ENCODE measurements at places on chromosomes 16 and 17. TPM values are rescaled to one million over a fixed set of nuclear protein-coding genes. Genes with fewer than 3 reads are reported as not detected.

DNA sequence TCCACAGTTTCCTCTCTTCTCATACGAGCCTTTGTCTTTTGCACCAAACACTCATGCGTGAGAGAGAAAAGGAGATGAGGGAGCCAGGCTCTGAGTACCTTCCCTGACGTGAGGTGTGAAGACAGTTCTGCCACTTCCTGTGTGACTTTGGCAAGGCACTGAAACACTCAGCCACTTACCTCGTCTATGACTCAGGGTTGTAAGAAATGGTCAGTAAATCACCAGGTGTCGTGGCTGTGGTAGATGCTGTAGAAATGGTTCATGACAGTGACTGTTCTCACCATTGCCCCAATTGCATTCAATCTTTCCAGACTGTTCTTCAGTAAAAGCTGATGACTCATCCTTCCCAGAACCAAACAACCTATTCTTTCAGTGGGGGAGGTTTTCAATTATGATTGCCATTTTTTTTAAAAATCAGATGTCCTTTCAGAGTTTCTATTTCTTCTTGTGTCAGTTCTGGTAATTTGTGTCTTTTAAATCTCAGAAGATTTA, 49.2 kb upstream of the CBFA2T3 start:
- peak overlapping the region; percentile 66 for H3K27ac ChIP-seq
- no peaks in the 10 kb centered on the region for H3K36me3 ChIP-seq

GRCh38 chr16:72142476-72142875, 29.5 kb downstream of the PMFBP1 start:
- no peaks in the 10 kb centered on the region for H3K27me3 ChIP-seq
- H3K27ac ChIP-seq = no peak overlapping the region
- no peak overlapping the region for H3K4me3 ChIP-seq
- DNase-seq = no peak
- no peaks in the 10 kb centered on the region for H3K4me1 ChIP-seq
- H3K36me3 ChIP-seq = no peaks in the 10 kb centered on the region

DNA sequence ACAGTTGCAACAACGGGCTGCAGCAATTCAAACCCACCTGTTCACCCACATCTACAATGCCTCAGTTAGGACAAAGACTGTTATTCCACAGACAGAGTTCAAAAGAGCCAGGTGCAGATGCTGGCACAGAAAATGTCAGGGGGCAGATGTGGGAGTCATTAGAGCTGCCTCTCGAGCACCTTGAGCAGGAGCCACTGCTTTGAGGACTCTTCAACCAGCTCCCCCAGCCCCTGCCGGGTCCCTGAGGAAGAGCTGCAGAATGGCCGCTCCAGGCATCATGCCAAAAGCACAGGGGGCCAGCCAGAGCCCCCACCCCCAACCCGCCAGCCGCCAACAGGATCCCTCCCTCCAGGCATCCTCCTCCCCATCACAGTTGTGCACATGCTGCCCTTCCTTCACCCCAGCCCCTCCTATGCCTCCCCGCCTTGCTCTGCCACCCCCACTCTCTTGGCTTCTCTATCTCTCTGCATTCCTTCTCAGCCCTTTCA, 20.8 kb downstream of the C17orf67 start:
- no peak overlapping the region for H3K4me3 ChIP-seq
- H3K36me3 ChIP-seq = peaks cover 3% of the 10 kb centered on the region
- H3K4me1 ChIP-seq = no peaks in the 10 kb centered on the region
- H3K27ac ChIP-seq = no peak overlapping the region

- H3K4me1 ChIP-seq = peaks cover 45% of the 10 kb centered on the region
- no peak within 1 kb of the TSS for H3K27ac ChIP-seq
- peak within 1 kb of the TSS; percentile 62 for H3K4me3 ChIP-seq
- no peaks in the 10 kb centered on the region for H3K36me3 ChIP-seq
These were observed at the start of gene GLIS2 for GRCh38 chr16:4315186-4316107. Gene GLIS2, plus strand, starts transcription at chr16:4316067. Its CDS starts 16,214 bp downstream, at chr16:4332281.

- DNase-seq = no peak
- H3K27ac ChIP-seq = no peak overlapping the region
- no peaks in the 10 kb centered on the region for H3K4me1 ChIP-seq
- no peaks in the 10 kb centered on the region for H3K36me3 ChIP-seq
- H3K4me3 ChIP-seq = no peak overlapping the region
- H3K27me3 ChIP-seq = no peaks in the 10 kb centered on the region
These were observed 62.0 kb downstream of the FOXL1 start for GRCh38 chr16:86640265-86640843.

DNA sequence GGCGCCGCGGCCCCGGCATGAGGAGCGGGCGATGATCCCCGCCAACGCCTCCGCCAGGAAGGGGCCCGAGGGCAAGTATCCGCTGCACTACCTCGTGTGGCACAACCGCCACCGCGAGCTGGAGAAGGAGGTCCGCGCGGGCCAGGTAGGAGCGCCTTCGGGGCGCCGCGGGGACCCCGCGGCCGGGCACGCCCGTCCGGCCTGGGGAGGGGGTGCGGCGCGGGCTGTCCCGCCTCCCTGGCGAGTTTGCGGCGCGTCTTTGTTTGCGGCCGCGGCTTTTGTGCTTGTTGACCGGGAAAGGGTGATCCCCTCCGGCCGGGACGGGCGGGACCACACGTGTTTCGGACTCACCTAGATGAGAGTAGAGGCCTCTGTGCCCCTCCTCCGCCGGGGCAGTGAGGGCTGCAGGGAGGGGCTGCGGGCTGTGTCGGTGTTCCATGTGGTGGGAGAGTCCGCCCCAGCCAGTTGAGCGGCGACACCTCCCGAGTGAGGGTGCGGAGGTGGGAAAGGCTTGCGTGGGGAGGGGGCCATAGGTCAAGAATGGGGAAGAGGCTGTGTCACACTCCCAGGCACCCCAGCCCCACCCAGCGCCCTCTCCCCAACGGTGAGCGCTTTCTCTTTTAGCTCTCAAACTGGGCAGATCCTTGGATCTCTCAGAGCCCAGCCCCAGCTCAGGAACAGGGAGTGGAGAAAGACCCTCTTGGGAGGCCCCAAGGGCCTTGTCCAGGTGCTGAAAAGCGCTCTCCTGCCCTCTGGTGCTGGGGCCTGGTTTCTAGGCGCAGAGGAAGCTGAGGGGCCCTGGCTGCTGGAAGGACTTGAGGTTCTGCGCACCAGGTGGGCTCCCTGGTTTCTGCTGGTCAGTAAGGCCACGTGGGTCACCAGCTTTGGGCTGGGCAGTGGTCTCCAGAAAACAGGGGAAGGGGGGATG, 923 bp downstream of the ANKRD13B start:
- no peaks in the 10 kb centered on the region for H3K27me3 ChIP-seq
- H3K4me3 ChIP-seq = peak overlapping the region; percentile 41
- DNase-seq = no peak
- H3K27ac ChIP-seq = no peak overlapping the region
- no peaks in the 10 kb centered on the region for H3K36me3 ChIP-seq

DNA sequence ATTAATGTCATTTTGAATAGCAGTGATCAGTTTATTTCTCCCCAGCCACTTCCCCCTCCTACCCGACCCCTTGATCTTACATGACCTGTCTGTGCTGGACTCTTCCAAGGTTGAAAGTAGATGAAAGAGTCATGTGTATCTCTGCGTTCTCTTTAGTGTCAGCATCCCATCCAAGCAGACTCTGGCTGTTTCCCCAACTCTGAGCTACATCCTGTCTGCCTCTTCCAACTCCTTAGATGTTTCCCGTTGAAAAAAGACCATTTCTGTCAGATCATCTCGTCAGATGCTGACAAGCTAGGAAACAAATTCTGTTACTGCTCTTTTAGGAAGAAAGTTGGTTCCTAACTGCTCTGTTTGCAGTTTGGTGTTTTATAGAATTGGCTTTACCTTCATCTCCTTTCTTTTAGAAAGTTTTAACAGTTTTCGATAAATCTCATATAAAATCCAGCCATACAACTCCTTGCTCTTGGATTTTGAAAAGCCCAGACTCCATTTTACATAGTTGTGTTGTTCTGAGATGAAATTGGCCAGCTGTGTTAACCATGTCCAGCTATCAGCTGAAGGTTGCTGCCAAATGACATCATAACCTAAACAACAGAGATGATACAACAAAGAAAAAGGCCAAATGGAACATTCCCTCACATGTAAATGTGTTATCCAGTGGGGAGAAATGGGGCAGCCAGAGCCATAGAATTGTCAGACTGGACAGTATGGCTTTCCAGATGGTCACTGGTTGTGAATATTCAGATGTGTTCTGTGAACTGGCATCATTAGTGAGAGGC, 43.5 kb downstream of the CYB561 start:
- H3K4me1 ChIP-seq = no peaks in the 10 kb centered on the region
- DNase-seq = no peak
- peaks cover 2% of the 10 kb centered on the region for H3K36me3 ChIP-seq
- H3K27me3 ChIP-seq = no peaks in the 10 kb centered on the region
- no peak overlapping the region for H3K4me3 ChIP-seq

DNA sequence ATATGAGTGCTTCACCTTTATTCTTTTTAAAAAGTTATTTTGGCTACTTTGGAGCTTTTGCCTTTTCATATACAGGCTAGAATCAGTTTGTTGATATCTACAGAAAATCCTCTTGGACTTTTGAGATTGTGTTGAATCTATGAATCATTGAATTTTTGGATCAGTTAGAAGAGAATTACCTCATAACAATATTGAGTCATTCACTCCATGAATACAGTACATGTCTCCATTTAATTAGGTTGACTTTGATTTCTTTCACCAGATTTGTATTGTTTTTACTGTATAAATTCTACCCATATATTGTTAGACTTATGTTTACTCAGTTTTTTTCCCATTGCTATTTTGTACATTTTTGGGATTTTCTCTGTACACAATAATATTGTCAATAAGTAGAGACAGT, 54.4 kb downstream of the TAOK1 start:
- no peak overlapping the region for H3K27ac ChIP-seq
- H3K4me3 ChIP-seq = no peak overlapping the region
- DNase-seq = no peak
- H3K4me1 ChIP-seq = peaks cover 7% of the 10 kb centered on the region
- H3K36me3 ChIP-seq = peaks cover 4% of the 10 kb centered on the region

GRCh38 chr16:89544713-89545043, 15.8 kb upstream of the RPL13 start:
- H3K4me3 ChIP-seq = no peak overlapping the region
- H3K27ac ChIP-seq = no peak overlapping the region
- H3K36me3 ChIP-seq = peaks cover 45% of the 10 kb centered on the region
- peaks cover 15% of the 10 kb centered on the region for H3K4me1 ChIP-seq
- H3K27me3 ChIP-seq = no peaks in the 10 kb centered on the region

DNA sequence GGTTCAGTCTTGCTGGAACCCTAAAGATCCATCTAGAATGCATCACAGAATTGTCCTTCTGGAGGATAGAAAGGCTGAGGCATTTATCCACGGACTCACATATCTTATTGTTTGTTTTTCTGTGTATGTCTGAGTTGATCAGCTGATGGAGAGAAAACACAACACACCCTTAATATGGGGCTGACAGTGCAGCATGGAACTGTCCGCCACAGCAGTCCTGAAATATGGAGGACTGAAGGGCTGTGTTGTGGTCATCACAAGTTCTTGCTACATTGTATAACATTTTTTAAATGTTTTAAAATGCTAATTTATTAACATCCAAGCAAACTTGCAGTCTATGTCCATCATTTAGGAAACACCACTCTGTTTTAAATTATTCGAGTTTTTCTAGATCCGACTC, 448.9 kb upstream of the ERCC4 start:
- H3K4me1 ChIP-seq = no peaks in the 10 kb centered on the region
- H3K27me3 ChIP-seq = no peaks in the 10 kb centered on the region
- H3K4me3 ChIP-seq = no peak overlapping the region
- no peak for DNase-seq
- H3K27ac ChIP-seq = no peak overlapping the region

- H3K4me1 ChIP-seq = peaks cover 14% of the 10 kb centered on the region
- DNase-seq = no peak
- H3K27me3 ChIP-seq = no peaks in the 10 kb centered on the region
- H3K27ac ChIP-seq = no peak overlapping the region
These were observed 478.6 kb downstream of the SLC39A11 start for GRCh38 chr17:72613806-72614292.

DNA sequence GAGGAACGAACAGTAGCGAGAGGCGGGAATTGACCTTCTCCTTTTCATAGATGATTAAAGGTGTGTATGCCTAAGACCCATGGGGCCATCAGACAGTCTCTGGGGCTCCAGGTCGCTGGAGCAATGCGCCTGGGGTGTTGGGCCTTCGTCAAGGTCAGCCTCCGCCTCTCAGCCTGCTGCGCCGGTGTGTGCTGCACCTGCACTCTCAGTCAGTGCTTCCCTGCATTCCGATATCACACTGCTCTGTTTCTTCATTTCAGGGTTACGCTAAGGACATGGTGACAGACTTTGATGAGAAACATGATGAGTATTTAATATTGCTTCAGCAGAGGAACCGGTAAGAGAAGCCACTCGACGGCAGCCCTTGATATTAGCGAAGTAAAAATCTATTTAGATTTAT, 68.2 kb downstream of the KATNIP start:
- H3K36me3 ChIP-seq = no peaks in the 10 kb centered on the region
- H3K27ac ChIP-seq = no peak overlapping the region
- no peak overlapping the region for H3K4me3 ChIP-seq
- no peaks in the 10 kb centered on the region for H3K27me3 ChIP-seq
- no peaks in the 10 kb centered on the region for H3K4me1 ChIP-seq

DNA sequence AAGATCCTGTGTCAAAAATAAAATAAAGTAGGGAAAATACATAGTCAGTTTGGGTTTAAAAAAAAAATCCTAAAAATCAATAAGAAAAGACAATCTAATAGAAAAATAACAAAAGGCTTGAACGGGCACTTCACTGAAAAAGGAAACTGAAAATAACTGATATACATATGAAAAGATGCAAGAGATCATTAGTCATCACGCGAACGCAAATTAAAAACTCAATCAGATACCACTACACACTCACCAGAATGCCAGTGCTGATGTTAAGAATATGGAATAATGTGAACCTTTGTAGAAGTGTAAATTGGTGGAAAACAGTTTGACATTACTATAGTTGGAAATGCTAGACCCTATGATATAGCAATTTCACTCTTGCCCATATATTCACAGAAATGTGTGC, 14.6 kb downstream of the GNGT2 start:
- H3K27me3 ChIP-seq = no peaks in the 10 kb centered on the region
- H3K4me1 ChIP-seq = peaks cover 24% of the 10 kb centered on the region
- H3K36me3 ChIP-seq = no peaks in the 10 kb centered on the region

DNA sequence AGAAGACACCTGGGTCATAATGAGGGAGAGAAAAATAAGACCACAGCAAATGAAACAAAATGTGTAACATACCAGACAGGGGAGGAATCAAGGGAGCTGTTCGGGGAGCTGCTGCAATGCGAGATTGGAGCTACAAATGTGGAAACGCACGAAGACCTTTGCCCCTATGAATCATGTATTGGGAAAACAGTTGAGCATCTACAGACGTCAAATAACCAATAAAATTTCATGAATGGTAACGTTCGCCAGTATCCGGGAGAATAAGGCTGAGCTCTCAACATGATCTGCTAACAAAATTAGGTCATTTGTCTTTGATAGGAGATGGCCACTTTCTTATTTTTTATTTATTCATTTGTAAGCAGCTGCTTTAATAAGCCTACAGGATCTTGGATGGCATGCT, 486.2 kb upstream of the RBFOX1 start:
- no peaks in the 10 kb centered on the region for H3K36me3 ChIP-seq
- H3K27me3 ChIP-seq = no peaks in the 10 kb centered on the region
- H3K4me3 ChIP-seq = no peak overlapping the region
- no peaks in the 10 kb centered on the region for H3K4me1 ChIP-seq

The SLC2A4 gene
- not detected for total RNA-seq

The CTF1 gene
- 0.47 TPM for total RNA-seq

The ERCC4 gene
- total RNA-seq = 11.6 TPM

The ETV4 gene
- total RNA-seq = 0.44 TPM

The PRAC1 gene
- not detected for total RNA-seq

The RUSF1 gene
- 76.3 TPM for total RNA-seq

The ADAMTS18 gene
- not detected for total RNA-seq

The MMP2 gene
- total RNA-seq = 0.44 TPM

The NT5M gene
- 1.4 TPM for total RNA-seq
